ENCODE measurements at places on chromosomes 3 and 15.

DNA sequence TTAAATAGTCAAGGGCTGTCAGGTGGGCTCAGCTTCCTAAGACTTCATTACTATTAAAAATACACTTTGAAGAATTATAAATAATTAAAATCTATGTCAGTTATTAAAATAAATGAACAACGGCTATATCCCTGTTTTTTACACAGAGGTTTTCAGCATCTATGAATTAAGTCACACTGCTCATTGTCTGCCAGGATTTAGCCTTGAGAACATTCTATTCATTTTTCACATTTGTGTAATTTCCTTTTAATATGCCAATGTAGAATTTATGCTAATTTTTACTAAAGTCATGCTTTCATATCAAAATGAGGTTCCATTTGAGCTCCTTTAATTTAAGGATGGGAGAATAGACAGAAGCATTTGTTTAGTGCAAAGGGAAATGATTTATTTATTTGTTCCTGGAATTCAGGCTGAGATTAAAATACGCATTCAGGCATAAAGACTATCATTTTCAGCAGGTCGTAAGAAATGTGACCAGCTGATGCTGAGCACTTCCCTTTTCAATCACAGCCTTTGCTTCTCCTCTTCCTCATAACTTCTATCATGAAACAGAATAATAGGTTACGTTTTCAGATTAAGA, 345.1 kb downstream of the MFSD1 start:
- no peak for DNase-seq

- no peak for DNase-seq
Observed at GRCh38 chr15:48064421-48064820, 56.4 kb upstream of the SLC24A5 start.

- no peak for DNase-seq
Observed at GRCh38 chr3:118412503-118412902, 622.1 kb downstream of the IGSF11 start.

- DNase-seq: no peak
Observed at GRCh38 chr3:81027344-81027743, 734.1 kb downstream of the GBE1 start.

- no peak for DNase-seq
Observed at GRCh38 chr3:142576792-142577191, 1.7 kb downstream of the ATR start.

DNA sequence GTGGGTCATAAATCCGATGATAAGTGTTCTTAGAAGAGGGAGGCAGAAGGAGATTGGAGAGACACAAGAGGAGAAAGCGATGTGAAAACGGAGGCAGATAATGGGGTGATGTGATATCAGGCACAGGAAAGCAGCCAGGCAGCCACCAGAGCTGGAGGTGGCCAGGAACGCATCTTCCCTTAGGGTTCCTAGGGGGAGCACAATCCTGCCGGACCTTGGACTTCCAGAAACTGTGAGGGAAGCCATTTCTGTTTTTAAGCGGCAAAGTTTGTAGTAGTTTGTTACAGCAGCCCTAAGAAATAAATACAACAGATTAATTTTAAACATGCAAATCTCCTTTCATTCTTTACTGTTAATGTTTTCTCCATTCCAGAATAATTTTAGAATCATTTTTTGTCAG, 259.9 kb upstream of the TMC3 start:
- DNase-seq: no peak

GRCh38 chr3:191120447-191121298, 78.4 kb upstream of the OSTN start:
- DNase-seq: no peak

DNA sequence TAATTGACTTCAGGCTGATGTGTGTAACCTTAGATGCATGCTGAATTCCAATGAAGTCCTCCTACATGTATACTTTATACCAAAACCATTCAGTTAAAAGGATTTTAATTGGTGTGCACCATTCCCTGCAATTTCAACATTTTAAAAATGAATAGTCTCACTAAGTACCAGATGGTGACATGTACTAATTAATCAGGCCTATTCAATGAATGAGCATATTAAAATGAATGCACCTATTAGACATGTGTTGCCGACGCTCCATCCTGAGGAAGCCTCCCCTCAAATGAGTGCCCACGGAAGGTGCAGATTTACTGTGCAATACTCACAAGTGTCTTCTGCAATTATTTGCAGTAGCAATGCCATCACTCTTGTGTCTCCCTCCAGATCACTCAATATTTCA, 124.7 kb upstream of the TSPAN3 start:
- no peak for DNase-seq

- DNase-seq: no peak
Observed at GRCh38 chr3:135229018-135229495, 434.0 kb downstream of the EPHB1 start.
